DMS153 (cell line): ENCODE measurements at places on chromosomes 4 and X.

DNA sequence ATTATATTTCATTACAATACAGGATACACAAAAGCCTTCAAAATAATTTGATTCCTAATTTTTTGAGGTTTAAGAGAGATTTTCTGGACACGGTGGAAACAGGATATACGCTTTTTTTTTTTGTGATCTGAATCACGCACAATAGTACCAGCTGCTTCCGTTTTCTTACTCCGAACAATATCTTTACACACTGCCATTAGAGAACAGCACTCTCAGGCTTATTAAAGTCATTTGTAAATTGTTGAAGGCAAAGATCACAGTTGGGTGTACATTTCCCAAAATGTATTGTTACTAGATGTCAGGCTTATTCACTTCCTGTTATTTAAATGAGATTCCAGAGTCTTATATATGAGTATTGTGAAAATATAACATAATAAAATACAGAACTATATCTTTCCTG, 71.5 kb downstream of the TMEM47 start:
- DNase-seq = no peak

DNA sequence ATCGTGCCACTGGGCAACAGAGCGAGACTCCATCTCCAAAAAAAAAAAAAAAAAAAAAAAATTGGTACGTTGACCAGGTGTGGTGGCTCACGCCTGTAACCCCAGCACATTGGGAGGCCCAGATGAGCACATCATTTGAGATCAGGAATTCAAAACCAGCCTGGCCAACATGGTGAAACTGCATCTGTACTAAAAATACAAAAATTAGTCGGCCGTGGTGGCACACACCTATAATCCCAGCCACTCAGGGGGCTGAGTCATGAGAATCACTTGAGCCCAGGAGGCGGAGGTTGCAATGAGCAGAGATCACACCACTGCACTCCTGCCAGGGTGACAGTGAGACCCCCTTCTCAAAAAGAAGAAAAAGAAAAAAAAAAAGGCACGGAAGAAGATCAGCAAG, 24.5 kb downstream of the RBMX start:
- DNase-seq = no peak

DNA sequence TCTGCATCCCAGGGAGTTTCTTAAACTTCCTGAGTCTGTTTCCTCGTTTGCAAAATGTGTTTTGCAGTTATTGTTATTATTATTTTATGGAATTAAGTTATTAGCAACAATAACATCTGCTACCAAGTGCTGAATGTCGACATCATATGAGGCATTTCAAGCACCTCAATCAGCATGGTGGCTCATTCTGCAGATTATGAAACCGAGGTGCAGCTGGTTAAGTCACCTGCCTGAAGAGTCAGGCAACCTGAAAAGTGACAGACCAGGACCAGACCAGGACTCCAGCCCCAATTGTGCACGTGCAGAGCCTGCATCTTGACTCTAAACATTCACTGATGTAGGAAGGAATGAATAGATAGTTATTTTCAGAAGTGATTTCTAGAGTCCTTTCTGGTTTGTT, 99.8 kb downstream of the AFAP1 start:
- no peak for DNase-seq

DNA sequence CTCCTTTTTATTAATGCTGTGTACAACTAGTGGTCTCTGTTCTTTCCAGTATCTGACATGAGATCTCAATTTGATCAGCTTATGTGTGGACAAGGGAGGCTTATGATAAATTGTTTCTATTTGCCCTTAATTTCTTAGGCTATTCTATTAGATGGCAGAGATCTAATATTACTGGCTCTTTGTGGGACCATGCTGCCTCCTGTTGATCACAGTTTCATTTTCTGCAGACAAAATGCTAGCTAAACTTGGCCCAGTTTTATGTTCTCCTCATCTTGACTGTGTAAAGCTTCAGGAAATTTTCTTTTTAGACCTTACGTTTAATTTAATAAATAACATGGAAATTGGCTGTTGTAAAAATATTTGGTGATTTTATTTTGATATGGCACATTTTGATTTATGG, 627.1 kb upstream of the AADAT start:
- DNase-seq = no peak

DNA sequence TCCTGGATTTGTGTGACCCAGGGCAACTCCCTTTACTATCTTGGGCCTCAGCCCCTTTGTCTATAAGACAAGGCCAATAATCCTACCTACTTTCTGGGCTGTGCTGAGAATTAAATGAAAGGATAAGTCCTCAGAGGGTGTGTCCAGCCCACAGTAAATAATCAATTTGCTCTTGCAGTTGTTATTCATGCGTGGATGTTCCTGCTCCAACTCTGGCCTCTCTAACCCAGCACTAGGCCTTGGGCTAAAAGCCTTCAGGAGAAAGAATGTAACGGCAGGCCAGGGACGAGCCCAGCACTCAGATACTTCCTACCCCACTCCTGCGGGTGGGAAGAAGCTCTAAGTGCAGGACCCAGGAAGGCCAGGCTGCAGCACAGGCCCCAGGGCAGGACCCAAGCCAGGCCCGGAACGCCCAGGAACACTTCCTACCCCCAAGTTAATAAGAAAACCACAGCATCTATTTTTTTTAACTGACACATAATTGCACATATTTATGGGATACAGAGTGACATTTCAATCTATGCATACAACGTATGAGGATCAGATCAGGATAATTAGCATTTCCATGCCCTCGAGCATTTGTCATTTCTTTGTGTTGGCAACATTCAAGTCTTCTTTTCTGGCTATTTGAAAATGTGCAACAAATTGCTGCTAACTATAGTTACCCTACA, 179.6 kb upstream of the RBPJ start:
- no peak for DNase-seq

DNA sequence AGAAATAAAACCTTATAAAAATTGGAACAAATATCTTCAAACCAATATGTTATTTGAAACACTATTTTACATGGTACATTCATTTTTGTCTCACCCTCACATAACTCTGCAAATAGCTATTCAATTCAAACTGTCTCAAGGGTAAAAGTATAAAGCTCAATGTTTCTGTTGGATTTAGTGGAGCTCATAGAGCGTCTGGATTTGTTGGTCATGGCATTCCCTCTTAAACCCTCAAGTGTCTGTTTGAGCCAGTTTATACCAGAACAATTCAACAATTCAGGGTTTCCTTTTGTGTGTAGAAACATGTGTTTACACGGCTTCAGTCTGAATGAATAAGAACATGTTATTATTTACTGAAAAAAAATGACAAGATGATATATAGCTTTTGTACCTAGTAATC, 161.6 kb downstream of the PCDH18 start:
- no peak for DNase-seq

- no peak for DNase-seq
Observed at GRCh38 chr4:139876337-139876941, 210.8 kb downstream of the MGST2 start.

DNA sequence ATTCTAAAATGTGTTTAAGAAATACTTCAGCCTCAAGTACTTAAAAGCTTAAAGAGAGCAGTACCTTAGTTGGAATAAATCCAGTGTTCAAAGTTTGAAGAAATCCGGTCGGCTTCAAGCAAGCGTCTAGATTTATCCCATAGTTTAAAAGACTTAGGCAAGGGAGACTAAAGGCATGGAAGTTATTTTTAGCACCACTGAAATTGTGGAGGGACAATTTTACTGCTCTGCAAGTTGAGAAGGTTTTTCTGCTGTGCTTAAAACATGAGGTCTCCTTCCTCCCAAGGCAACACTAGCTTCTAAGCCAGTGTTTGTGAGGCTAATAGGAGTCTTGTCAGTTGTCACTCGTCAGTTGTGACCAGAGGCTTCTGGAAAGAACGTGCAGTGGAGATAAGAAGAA, 183.5 kb downstream of the MSL3 start:
- DNase-seq = no peak

DNA sequence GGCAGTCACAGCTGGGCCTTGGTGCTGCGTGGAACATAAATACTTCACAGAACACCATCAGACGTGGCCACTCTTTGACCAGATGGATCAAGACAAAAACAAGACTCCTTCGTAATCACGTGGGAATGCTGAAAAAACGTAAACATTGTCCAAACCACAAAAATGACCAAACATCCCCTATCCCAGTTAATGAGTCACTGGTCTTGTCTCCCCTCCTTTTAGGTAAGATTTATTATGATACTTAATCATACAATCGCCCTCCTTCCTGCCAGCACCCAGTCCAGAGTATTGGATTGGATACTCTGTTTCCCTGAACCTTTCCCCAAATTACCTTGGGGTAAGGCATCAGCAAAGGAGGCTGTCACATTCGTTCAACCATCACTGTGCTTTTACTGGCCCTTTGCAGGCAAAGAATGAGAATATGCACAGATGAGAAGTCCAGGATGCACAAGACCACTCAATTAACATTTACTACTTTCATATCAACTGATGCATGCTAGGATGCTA, 601 bp upstream of the TCEANC start:
- DNase-seq = no peak

DNA sequence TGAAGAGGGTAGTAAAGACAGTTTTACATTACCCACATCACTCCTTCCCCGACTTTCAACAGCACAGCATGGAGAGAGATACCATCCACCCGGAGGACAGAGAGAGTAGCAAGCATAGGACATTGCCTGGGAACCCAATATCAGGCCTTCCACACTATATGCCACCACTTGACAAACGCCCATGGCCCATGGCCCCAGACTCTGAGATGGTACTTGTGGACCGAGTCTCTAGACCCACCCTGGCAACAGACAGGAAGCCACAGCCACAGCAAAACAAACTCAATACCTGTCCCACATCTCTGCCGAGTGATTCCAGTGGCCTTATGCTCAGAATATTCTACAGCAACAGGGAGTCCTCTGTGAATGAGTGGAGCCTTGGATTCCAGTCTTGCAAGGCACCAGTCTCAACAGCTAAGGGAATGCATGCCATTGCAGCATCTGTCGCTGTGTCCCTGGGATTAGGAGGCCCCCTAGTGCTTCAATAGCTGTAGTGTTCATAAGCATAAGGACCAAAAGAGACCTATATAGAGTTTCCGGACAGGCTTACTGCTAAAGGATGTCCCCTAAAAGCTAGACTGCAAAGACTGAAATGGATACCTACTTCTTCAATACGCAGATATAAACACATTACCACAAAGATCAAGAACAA, 14.7 kb upstream of the CT55 start:
- DNase-seq = peak; percentile 61

DNA sequence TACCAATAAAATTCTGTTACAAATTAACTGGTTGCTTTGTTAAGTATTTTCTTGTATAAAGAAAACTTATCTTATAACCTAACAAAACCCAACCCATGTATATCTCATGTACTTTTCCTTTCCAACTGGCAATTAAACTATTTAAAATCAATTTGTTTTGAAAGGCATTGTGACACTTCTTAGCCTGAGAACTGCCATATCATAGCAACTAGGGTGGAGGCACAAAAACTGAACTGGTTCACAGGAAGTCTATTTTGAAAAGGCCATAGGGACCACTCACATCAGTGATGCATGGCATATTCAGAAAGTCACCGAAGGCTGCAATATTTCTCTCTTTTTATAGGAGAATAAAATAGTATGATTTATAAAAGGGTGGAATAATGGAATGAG, 40.5 kb upstream of the ARSJ start:
- no peak for DNase-seq

GRCh38 chr4:96342196-96342595, 502.3 kb downstream of the PDHA2 start:
- DNase-seq = no peak
